ENCODE measurements at places on chromosomes 11 and 22.

DNA sequence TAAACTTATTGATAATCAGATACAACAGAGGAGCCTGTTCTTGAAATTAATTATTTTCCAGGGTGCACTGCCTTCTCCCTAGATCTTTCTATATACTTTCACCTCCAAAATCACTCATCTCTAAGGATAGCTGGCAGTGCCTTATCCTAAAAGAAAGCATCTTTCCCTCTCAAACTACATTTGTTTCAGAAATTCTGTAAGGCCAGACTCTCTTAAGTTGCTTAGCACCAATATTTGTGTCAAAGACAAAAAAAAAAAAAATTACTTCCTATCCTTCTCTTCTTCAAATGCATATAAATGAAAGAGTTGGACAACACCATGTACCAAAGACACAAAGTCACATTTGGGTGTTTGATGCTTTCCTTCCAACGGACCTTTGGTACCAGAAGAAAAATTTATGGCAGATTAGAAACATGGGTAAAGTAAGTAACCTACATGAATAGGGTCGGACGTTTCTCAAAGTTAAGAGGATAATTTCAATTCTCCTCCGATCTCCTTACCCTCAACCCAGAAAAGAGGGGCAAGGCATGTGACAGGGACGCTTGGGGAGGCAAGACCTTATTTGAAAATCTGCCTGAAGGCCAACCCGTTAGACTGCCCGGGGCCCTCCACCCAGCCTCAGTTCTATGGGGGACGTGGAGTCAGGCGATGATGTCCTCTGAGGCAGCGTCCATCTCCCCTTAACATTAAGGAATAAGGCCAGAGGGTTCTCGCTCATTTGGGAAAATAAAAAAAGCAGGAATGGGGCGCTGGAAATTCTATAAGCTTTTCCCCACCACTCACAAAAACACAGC lies 66.3 kb downstream of the ETS1 start:
- peak; percentile 44 for DNase-seq

GRCh38 chr11:122095681-122096262 lies 20.2 kb downstream of the BLID start:
- peak; percentile 33 for DNase-seq

DNA sequence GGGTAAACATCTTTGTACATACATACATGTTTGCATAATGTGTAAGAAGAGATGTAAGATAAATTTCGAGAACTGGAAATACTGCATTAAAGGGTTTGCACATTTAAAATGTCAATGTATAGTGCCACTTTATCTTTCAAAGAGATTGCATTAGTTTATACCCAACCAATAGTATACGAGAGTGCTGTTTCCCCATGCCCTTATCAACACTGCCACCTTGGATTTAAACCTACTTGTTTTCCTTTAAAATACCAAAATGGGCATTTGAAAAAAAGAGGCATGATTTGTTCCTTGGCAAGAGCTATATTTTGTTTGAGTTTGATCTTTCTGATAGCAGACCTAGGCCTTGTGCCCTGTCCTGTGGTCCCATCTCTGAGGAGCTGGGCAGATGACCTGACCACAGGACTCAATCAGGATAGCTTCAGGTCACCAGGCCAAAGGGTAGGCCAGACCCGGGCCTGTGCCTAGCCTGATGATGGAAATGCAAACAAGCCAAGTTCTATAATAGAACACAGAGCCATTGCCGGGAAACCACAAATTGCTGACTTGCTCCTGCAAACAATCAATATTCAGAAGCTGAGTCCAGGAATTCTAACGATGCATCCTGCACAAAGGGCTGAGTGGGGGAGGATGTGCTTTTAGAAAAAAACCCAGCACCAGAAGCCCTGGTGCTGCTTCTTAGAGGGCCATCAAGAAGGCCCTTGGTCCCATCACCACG lies 16.9 kb upstream of the ALG8 start:
- DNase-seq = no peak

GRCh38 chr22:31227186-31227585 lies 15.1 kb downstream of the LIMK2 start:
- DNase-seq = no peak

GRCh38 chr11:2271327-2272227 lies 1.2 kb upstream of the ASCL2 start:
- DNase-seq = no peak

DNA sequence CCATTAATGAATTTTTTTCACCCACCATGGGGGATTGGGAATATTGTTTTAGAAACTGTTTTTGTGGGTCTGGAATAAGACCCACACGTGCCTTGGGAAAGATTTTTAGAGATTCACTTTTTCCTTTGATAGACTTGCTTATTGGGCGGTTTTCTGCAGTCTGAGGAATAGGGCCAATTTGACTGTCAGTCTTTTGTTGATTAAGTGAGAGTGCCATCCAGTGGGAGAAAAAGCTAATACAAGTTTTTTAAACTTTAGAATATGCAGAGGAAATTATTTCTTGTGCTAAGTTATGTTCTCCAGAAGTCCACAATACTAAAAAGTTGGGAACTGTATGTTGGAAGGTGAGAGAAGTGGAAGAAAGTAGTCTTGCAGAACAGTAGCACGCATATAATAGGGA lies 56.1 kb downstream of the PRMT3 start:
- DNase-seq = peak; percentile 50

DNA sequence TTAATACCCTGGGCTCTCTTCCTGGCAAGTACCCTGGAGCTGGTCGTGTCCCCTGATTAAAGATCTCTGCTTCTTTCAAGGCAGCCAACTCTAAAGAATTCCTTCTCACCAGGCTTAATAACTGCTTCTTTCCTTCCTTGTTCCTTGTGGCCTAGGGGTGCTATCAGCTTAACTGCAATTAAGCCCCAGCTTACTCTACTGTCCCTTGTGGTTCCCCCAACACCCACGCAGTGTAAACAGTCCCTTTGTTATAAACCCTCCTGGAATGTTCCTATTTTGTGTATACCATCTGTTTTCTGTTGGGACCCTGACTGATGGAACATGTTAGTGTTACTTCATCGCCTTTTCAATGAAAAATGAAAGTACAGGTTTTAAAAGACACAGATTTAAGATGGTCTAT lies 126.4 kb upstream of the KIRREL3 start:
- DNase-seq = no peak

Data from globus pallidus (tissue), 1 donor.